IMR-90 (cell line): ENCODE measurements at places on chromosomes 4 and X. TPM values are rescaled to one million over a fixed set of nuclear protein-coding genes. Genes with fewer than 3 reads are reported as not detected.

The FBXL5 gene
- 62.6 and 91.9 TPM in 2 replicates for total RNA-seq

The TXK gene
- not detected in 2 replicates for total RNA-seq

The FABP2 gene
- total RNA-seq: not detected in 2 replicates

The DMD gene
- total RNA-seq: 10.6 and 11.8 TPM in 2 replicates

The ADAD1 gene
- total RNA-seq: not detected in 2 replicates

The GAGE12E gene
- total RNA-seq: not detected in 2 replicates

The SLIT2 gene
- total RNA-seq: 13.6 and 18.1 TPM in 2 replicates

The UGT2A1 gene
- total RNA-seq: not detected in 2 replicates
